CD4-positive, alpha-beta T cell treated with Interleukin-1 beta for 1 hour (primary cell): ENCODE measurements at places on chromosomes 11 and 22.

DNA sequence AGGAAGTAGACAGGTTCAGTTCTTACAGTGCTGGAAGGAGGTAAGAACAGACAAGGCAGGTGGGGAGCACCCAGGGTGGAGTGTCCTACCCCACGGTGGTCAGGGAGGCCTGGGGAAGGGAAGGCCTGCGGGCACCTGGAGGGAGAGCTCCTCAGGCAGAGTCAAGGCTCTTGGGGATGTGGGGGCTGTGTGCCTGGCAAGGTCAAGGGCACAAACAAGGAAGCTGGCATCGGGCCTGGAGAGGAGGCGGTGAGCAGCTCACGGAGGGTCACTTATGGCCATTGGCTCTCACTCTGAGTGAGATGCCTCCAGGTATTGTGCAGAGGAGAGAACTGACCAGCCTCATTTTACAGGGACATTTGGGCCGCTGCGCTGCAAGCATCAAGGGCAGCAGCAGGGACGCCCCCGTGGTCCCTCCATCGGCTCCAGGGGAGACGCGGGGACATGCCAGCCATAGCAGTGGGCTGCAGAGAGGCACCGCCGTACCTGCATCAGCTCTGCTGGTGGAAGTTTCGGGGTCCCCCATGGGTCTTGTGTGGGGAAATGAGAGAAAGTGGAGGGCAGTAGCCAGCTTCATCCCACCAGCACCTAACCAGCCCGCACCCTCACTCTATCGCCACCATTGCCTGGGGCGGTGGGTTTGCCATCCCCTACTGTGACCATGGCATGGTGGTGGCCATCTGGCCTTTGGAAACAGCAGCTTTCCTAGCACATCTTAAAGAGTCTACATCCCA lies 37.5 kb upstream of the RTL6 start:
- DNase-seq: no peak

GRCh38 chr11:14969901-14970323 lies 2.2 kb downstream of the CALCA start:
- no peak for DNase-seq

- no peak for DNase-seq
Measured at GRCh38 chr11:14267861-14268635, 90.9 kb downstream of the RRAS2 start.

DNA sequence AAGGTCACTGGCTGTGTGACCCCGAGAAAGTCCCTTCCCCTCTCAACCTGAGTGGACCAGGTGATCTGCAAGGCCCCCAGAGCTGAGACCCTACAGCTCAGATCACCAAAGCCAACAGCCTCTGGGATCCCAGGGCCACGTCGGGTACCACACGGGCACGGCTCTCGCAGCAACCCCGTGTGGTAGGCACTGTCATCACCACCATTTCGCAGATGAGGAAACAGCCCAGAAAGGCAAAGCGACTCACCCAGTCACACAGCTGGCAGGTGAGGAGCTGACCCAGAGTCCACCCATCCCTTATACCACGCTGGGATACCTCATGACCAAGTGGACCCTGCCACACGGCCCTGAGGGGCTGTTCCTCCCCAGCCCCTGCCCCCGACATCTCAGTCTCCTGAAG lies 2.8 kb downstream of the ATP5MGL start:
- DNase-seq: no peak

DNA sequence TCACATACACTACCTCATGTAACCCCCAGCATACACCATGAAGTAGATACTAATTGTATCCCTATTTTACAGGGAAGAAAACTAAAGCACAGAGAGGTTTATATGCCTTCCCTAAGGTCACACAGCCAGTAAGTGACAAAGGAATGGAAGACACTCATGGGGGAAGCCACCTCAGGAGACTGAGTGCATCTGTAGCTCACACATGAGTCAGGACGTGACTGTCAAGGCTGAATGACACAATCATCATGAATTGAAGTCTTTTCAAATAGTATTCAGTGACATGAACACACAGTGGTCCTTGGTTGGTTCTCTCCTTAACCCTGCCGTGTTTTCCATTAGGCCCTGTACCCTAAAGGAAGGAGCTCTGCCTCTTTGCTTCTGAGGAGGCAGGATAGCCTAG lies 463.0 kb downstream of the NTM start:
- no peak for DNase-seq
